ENCODE measurements at places on chromosomes 6 and 20.

DNA sequence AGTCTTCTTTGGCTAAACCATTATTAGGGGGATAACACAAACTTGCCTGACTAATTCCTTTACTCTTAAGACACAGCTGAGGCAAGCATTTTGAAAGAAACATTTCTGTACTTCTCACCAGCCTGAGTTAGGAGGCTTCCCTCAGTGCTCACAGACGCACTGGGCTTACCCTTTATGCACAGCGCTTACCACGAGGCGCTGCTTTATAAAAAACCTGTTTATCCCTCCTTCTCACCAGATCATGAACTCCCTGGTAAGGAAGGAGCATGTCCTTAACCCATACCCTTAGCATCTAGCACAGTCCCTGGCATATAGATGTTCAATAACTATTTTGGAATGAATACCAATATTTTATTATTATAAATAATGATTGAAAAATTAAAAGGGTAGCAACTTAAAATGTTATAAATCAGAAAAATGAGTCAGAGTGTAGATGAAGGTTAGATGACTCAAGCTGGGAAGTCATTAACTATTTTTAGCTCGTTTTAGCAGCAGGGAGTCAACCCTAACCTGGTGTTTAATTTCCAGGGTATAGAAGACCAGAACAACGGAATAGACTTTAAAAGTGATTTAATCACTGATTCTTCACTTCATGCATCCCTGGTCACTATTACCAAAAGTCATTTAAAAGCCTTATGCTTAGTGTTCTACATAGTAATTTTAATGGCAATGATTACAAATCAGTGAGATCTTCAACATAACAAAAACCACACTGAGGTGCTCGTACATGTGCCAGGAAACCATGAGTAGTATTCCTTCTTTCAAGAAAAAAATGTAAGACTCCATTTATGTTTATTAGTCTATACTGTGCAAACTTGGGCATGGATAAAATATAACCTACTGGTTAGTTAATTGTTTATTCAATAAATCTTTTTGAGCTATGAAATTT, 4.1 kb upstream of the TPD52L1 start:
- DNase-seq = no peak

- DNase-seq = no peak
These were observed 182.6 kb downstream of the CDKAL1 start for GRCh38 chr6:20716865-20717264.

GRCh38 chr6:139531148-139532115, 157.0 kb upstream of the CITED2 start:
- DNase-seq = peak; percentile 41

DNA sequence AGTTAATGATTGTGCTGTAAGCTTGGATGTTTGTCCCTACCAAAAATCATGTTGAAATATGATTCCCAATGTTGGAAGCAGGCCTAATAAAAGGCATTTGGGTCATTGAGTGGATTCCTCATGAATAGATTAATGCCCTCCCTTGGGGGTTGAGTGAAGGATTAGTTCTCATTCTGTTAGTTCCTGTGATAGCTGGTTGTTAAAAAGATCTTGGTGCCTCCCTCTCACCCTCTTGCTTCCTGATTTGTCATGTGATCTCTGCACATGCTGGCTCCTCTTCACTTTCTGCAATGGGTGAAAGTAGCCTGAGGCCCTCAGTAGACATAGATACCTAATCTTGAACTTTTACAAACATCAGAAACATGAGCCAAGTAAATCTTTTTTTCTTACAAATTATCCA, 115.6 kb upstream of the HCRTR2 start:
- no peak for DNase-seq

DNA sequence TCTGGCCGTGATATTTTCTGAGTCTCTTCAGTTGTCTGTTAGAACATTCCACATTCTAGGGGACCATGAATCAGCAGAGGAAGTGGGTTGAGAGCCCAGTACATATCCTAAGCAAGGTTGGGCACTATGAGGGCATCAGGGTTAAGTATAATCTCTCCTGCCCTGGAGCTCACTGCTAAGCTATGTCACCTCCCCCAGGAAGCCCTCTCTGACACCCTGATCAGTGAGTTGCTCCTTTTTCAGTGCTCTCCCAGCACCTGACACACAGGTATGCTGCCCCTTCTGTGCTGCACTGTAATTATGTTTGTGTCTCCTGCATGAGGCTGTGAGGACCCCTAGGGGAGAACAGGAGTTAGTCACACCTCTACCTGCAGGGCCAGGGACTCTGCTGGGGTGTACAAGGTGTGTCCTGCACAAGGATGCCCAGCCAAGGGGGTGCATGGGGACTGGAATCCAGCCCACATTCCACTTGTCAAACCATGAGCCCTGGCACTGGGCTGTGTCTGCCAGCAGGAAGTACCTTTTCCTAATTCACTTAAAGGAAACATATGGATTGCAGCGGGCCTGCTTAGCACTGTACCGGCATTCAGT, 3.9 kb downstream of the RAB44 start:
- DNase-seq = no peak

- DNase-seq = no peak
These were observed 42.3 kb upstream of the TBC1D7 start for GRCh38 chr6:13370623-13371022.
